ENCODE measurements at places on chromosomes 16 and 17. TPM values are rescaled to one million over a fixed set of nuclear protein-coding genes. Genes with fewer than 3 reads are reported as not detected.

Gene HIC1
- total RNA-seq = 5.2 TPM

Gene CDH1
- total RNA-seq = 0.20 TPM

Gene ZP2
- not detected for total RNA-seq

Gene SLC13A2
- total RNA-seq = not detected

Gene CD300E
- total RNA-seq = not detected

Gene KRT36
- total RNA-seq = not detected

Gene NXPH3
- total RNA-seq = not detected

Gene PPP1R1B
- total RNA-seq = not detected

Gene FN3K
- total RNA-seq = 8.1 TPM

Gene HAS3
- total RNA-seq = 2.7 TPM

Gene SNAI3
- 15.7 TPM for total RNA-seq

Gene HP
- not detected for total RNA-seq

Gene SCNN1B
- not detected for total RNA-seq

Gene PLK1
- total RNA-seq = 3.0 TPM

Gene SEC14L5
- not detected for total RNA-seq

Gene DOC2B
- total RNA-seq = 0.06 TPM

Gene HID1
- 19.5 TPM for total RNA-seq

Gene SLC7A5
- total RNA-seq = 13.5 TPM

Gene CSH2
- total RNA-seq = not detected

Gene SEPTIN12
- total RNA-seq = not detected

Gene VASN
- total RNA-seq = 0.29 TPM

Gene SP6
- total RNA-seq = not detected

Gene ZFPM1
- total RNA-seq = 20.5 TPM

Gene POLR2C
- total RNA-seq = 71.4 TPM

Gene NTN1
- not detected for total RNA-seq

Gene SLFN14
- not detected for total RNA-seq

Gene CBX2
- total RNA-seq = 0.06 TPM

Gene TAT
- total RNA-seq = not detected

Gene PRSS21
- 0.96 TPM for total RNA-seq

Gene HOXB13
- total RNA-seq = not detected

Gene COL1A1
- 1.6 TPM for total RNA-seq

Gene TIGD7
- 19.0 TPM for total RNA-seq

Gene CLEC10A
- total RNA-seq = 1.4 TPM

Gene METRNL
- total RNA-seq = 6.2 TPM

Gene KRTAP9-6
- not detected for total RNA-seq

Gene ABI3
- total RNA-seq = 9.5 TPM

Gene NGFR
- not detected for total RNA-seq

Gene MPP3
- total RNA-seq = 0.32 TPM

Gene AMDHD2
- 114 TPM for total RNA-seq

Gene SPSB3
- 144 TPM for total RNA-seq

Gene PERCC1
- total RNA-seq = 0.50 TPM

Gene CCL5
- 279 TPM for total RNA-seq

Gene PIRT
- total RNA-seq = not detected

Gene CRHR1
- total RNA-seq = not detected

Gene JPT2
- 38.1 TPM for total RNA-seq

Gene TK2
- 9.0 TPM for total RNA-seq

Gene ITGB3
- not detected for total RNA-seq

Gene GLTPD2
- total RNA-seq = not detected

Gene TBC1D3G
- total RNA-seq = not detected

Gene NT5C
- 40.1 TPM for total RNA-seq
